ENCODE measurements at places on chromosomes 12 and 14.

DNA sequence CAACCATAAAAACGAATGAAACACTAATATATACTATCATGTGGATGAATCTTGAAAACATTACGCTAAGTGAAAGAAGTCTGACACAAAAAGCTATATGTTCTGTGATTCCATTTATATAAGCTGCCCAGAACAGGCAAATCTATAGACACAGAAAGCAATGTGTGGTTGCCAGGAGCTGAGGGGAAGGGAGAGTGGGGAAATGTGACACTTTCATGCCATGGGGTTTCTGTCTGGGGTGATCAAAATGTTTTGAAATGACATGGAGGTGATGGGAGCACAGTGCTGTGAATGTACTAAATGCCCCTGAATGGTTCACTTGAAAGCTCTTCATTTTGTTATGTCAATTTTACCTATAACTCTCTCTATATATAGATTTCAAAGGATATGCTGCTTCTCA, 30.1 kb downstream of the ATG14 start:
- no peak for DNase-seq

DNA sequence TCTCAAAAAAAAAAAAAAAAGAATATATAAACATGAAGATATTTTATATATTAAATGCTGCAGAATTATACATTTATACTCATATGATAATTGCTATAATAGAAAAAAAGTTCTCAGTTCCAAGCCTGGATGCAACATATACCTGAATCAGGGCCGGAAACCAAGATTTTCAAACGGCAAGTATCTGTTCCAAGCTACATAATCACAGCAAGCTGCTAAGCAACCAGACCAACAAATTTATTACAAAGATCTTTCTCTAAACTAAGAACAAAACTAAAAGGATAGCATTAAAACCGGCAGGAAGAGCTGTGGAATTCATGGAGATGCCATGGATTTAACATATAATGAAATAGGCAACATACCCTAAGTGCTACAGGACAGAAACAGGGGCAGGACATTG, 7.1 kb downstream of the RACGAP1 start:
- DNase-seq, result no peak

GRCh38 chr12:131188131-131189050, 234.7 kb downstream of the ADGRD1 start:
- DNase-seq, result no peak

GRCh38 chr14:106218174-106218573, 691.8 kb downstream of the TMEM121 start:
- DNase-seq, result no peak

DNA sequence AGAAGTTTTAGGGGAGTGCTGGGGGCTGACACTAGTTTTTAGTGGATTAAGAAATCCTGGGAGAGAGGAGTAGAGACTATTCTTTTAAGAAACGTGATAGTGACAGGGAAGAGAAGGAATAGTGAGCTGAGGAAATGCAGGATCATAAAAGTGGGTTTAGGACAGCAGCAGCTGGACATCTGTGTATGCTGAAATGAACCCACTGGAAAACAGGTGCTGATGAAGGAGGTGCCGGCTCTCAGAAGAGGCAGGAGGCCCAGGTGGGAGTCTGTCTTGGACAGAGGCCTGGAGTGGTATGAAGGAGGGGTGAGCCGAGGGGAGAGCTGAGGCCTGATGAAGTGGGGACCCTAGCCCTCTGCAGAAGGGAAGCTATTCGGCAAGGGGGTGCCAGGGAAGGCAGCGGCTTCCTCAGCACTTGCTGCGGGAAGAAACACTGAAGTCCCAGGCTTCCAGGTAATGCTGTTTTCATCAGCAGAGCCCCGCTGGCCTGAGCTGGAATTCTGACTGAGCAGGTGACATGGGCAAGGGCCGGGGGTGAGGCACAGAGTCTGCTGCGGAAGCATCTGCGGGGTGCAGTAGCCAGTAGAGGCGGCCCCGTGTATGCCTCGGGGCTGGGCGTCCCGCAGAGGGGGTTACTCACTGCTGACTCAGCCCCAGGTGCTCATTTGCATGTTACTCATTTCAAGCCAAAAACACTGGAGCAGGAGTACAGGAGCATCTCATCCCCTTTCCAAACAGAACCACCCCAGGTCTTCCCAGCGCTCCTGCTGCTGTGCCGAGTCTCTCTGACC, 89.7 kb downstream of the TMCC3 start:
- no peak for DNase-seq

GRCh38 chr14:68164711-68165113, 345.1 kb downstream of the RAD51B start:
- no peak for DNase-seq

DNA sequence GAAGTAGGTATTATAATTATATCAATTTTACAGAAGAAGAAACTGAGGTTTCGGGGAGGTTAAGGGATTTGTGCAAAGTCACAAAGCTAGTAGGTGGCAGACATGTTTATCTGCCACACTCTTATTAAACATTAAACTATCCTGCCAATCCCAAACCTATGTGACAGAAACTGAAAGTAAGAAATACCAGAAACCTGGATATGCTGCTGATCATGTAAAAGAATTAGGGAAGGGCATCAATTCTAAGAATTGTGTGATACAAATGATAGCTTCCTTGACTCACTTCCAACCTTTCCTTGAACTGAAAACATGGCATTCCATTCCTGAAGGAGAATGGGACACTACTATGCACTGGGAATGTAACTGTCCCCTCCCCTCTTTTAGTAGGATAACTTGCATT, 16.9 kb downstream of the TAOK3 start:
- no peak for DNase-seq

DNA sequence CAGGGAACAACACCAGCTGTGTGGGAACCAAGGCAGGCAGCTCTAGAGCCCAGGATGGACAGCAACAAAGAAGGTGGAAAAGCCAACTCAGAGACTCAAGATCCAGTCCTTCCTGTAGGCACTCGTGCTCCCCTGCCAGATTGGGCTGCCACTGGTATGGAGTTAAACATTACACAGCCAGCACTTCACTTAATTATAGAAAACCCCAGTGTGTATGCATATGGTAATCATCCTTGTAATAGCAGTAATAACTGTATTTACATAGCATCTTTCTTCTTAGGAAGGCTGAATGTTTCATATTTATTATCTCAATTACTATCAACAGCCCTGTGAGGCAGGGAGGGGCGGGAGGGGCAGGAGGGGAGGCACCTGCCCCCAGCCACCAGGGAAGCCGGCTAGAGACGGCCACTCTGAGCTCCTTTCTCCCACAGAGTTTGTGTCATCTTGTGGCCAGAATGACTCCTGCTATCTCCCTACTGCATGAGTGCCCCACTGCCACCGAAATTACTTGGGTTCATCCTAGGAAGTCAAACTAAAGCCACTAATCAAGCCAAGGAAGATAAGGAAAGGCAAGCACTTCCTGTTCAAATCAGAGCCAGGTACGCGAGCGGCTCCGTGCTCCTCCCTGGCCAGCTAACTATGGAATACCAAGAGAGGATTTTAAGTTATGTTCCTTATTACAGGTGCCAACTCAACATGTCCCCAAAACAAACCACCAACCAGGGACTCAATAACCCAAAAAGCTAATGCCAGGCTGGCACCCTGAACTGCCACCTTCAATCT, 15.7 kb upstream of the RAB35 start:
- no peak for DNase-seq

GRCh38 chr12:101857043-101857558, 20.3 kb upstream of the DRAM1 start:
- DNase-seq, result no peak

DNA sequence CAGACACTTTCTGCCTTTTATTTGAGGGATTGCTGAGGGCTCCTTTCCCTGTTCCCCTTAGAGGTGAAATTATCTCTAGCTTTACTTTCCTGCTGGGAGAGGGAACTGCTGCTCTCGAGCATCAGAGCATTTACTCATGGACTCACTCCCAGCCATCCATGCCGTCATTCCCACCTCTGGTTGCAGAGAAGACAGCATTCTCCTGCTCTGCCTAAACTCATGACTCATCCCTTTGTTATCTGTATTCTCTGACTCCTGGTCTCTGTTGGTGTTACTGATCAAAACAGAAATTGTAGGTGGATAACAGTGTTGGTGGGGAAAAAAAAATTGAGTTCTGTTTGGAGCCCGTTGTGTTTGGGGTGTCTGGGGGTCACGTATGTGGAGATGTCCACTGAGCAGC, 159.3 kb downstream of the TTC8 start:
- DNase-seq, result no peak

GRCh38 chr12:107929436-107929835, 154.9 kb downstream of the ASCL4 start:
- no peak for DNase-seq

DNA sequence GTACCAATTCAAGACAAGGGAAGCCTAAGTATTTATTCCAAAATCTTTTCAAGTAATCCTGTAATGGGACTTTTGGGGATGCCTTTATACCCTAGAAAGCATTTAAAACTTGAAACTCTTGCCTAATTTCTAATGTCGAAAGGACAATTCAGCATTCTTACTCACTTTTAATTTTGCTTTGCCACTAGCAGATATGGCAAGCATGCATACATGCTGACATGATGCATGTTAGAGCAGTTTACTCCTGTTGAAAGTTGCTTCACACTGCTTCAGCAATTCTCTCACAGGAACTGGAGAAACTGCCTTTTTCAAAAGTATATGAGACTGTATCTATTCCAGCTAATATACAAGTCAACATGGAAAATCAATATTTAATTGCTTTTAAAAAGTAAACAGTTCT, 79.9 kb downstream of the TAOK3 start:
- no peak for DNase-seq

GRCh38 chr12:25119020-25119419, 75.9 kb downstream of the DNAI7 start:
- no peak for DNase-seq

GRCh38 chr14:39857376-39858055, 425.3 kb upstream of the FBXO33 start:
- DNase-seq, result no peak

DNA sequence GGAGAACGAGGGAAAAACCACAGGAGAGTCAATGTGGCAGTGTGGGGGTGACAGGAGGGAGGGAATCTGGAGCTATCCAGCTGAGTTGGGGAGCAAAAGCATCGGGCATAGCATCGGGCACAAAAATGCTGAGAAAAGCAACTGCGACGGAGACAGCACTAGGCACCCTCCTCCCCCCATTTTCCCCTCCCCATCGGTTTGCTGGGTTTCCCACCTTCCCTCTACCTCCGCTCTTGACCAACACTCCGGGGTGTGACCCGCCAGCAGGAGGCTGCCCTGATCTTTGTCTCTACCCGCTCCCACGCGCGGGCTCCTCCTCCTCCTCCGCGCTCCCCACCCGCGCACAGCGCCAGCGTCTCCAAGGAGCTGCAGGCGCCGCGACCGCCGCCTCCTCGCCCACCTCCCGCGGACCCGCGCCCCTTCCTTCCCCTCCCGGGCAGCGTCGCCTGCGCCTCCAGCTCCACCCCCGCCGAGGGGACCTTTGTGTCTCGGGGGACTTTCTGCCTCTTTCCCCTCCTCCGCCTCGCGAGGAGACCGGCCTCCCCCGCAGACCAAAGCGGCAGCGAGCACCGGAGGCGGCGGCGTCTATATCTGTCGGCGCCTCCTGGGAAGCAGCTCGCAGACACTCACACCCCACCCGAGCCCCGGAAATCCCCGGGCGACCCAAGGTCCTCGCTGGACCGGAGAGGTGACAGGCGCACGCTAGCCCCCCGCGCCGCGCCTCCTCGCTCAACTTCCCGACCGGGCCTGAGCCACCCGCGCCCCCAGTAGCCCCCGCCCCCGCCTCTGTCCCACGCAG, 920 bp downstream of the CDK17 start:
- DNase-seq, result peak; percentile 49

- DNase-seq, result no peak
These were observed 61.5 kb downstream of the MGAT4C start for GRCh38 chr12:86194721-86195120.

GRCh38 chr12:110590806-110591326, 7.7 kb upstream of the PPTC7 start:
- DNase-seq, result no peak

GRCh38 chr12:78864403-78864869, at the start of gene SYT1:
Gene SYT1, plus strand, starts transcription at chr12:78864774.
- peak; percentile 9 for DNase-seq

DNA sequence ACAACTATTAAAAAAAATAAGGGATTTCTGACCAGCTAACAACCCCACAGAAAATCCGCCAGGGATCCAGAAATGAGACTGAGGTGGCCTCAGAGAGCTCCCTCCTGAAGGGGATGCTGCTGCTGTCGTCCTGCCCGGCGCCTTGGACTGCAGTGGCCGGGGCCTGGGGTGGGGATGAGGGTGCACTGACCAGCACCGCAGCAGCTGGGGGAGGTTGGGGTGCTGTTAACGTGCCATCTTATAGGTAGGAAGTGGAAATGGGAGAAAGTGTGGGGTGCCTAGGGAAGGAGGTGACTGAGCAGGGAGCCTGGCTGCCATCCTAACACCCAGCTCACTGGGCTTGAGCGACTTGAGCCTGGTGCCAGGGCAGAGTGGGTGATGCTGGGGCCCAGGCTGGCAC, 32.0 kb downstream of the DDX11 start:
- no peak for DNase-seq

- DNase-seq, result no peak
These were observed 285.9 kb downstream of the BMP4 start for GRCh38 chr14:53670701-53671100.

GRCh38 chr12:57200497-57200896, 16.1 kb upstream of the NXPH4 start:
- DNase-seq, result no peak

GRCh38 chr12:5868625-5869295, 76.3 kb downstream of the ANO2 start:
- DNase-seq, result no peak

GRCh38 chr12:108511633-108512540, 3.2 kb upstream of the FICD start:
- DNase-seq, result peak; percentile 67

DNA sequence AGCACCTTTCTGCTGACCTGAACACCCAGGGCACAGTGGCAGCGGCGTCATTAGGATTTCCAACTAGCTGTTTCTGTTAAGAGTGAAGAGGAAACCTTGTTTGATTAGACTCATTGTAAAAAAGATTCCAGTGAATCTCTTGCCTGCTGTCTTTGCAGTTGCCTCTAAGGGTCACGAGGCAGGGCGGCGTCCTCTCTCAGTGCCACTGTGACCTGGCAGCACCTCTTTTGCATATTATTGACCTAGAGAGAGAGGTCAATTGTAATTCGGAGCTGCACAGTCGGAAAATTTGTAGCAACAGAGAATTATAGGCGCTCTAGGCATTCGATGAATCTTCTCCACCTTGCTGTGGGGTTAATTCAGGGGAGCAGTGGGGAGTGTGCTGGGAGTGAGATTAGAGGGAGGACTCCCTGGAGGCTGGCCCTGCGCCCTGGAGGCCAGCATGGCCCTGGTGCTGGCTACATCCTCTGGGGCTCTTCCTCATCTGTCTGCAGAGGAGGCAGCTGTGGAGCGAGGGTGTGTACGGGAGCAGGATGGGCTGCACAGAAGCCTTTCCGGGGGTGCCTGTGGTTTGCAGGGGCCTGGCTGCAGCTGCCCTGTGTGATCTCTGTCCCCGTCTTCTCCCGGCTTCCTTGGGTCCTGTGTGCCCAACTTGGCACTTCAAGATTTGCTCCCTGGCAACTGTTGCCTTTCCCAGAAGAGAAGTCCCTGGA, 14.3 kb downstream of the PACS2 start:
- DNase-seq, result no peak

GRCh38 chr14:105144026-105144665, 24.4 kb downstream of the JAG2 start:
- DNase-seq, result no peak

- peak; percentile 74 for DNase-seq
These were observed 15.4 kb downstream of the SELPLG start for GRCh38 chr12:108618079-108618952.

Measured in progenitor cell of endocrine pancreas (in vitro differentiated cells).